ENCODE measurements at places on chromosomes 7 and 10.

GRCh38 chr10:48241332-48241731, 33.2 kb downstream of the FRMPD2 start:
- no peak for DNase-seq

GRCh38 chr10:64033711-64034110, 512.5 kb downstream of the REEP3 start:
- DNase-seq = no peak

DNA sequence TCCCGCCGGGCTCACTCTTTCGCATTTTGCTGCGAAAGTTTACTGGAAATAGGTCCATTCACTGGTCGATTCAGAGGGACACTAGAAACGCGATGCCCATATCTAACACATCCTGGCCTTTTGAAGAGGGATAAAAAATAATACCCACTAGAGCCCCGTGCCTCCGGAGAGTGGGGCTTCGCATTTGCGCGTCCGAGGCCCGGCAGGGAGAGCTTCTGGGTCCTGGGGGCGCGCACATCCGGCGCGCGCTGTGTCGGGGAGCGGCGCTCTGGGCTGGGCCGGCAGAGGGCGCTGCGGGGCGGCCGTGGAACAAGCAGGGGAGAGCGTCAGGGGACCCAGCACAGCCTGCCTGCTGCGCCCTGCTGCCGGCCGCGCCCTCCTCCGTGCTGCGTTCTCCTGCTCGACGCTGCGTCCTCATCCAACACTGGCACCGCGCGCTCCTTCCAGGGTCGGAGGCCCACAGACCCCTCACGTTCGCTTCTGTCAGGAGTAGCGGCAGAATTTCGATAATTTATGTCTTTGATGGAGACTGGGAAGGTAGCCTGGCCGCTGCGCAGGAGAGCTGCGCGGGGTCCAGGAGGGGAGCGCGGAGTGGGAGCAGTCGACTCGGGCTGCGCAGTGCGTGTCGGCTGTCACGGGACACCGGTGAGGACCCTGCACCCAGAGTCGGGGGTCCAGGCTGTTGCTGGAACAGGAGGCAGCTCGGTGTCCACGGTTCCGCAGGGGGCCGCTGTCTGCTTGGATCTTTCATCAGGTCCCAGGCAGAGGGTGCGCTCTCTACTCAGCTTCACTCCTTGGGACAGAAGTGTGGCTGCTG, 41.5 kb upstream of the ZNF32 start:
- DNase-seq = peak; percentile 70

DNA sequence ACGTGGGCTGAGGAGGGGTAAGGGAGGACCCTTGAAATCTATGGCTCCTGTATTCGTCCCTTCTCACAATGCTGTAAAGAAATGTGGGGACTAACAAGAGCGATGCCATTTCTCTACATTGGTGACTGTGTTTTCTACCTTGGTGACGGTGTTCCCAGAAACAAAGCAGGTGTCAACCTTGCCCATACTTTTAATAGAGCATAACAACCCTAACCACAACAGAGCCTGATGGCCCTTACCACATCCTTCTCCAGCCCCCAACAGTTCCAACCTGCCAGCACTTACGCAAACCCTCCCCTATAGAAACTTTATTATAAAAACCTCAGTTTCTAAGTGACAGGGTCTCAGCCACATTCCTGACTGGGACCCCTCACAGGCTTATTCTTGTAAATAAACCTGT, 28.2 kb upstream of the ADCYAP1R1 start:
- DNase-seq = no peak

DNA sequence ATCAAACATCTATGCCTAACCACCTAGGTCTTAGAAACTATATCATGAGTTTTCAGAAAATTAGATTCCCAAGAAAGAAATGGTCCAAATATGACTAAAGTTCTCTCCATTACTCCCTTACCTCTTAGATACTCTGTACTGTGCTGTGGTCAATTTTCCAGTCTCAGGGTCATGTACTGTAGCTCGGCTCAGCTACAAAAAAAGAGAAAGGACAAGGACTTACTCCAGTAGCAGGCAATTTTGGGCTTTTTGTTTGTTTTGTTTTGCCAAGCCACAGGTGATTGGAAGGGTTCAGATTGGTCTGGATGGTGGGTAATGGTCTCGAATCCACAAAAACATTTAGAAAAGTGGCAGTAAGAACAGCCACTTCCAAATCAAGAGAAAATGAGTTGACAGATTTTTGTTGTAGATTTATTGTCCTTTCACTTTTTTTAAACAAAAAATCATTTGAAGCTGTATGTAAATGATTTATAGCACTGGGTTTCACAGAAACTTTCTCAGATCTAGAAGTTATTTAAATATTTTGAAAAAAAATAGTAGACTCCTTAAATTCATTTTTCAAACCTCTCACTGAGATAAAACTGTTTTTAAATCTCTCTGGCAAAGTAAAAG, 52.8 kb downstream of the P4HA1 start:
- DNase-seq = no peak

- DNase-seq = no peak
These were observed 35.4 kb upstream of the TAX1BP1 start for GRCh38 chr7:27704422-27705199.

- DNase-seq = no peak
These were observed 272.8 kb downstream of the ELFN1 start for GRCh38 chr7:1942941-1943289.

- no peak for DNase-seq
These were observed 27.7 kb upstream of the TM9SF3 start for GRCh38 chr10:96614515-96614914.

- DNase-seq = no peak
These were observed 203.0 kb upstream of the MDFIC start for GRCh38 chr7:114718861-114719260.

DNA sequence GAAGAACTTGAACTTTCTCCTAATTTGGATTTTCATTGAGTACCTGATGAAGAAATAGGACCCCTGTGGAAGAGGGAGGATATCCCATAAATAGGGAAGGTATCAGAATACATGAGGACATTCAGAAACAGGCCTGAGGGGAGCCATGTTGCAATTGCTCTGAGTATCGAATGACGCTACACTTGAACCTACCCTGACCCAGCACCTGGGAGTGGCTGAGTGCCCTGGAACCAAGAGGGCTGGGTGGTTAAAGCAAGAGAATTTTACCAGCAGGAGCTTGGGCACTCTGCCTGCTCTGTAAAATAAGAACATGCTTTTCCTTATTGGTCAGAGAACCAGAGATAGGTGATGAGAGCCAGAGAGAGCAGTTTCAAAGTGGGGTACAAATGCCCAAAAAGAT, 7.2 kb downstream of the NEUROD6 start:
- no peak for DNase-seq

DNA sequence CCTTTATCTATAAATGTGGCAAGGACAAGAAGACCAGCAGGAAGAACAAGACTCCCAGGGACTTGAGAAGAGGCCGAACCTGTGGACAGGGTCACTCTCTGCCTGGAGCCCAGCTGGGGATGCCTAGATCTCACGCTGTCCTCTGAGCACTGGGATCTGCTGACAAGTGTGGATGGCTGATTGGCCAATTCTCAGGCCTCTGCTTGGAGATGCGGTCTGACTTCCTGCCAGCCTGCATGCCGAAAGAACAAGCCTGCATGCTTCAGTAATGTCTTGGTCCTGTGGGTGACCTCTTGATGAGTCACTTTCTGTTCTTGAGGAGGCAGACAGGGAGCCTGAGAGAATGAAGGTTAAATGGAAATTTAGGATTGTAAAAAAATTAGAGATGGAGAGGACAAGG, 84.7 kb downstream of the TMEM178B start:
- no peak for DNase-seq

GRCh38 chr7:69775231-69775771, 177.0 kb downstream of the AUTS2 start:
- no peak for DNase-seq

DNA sequence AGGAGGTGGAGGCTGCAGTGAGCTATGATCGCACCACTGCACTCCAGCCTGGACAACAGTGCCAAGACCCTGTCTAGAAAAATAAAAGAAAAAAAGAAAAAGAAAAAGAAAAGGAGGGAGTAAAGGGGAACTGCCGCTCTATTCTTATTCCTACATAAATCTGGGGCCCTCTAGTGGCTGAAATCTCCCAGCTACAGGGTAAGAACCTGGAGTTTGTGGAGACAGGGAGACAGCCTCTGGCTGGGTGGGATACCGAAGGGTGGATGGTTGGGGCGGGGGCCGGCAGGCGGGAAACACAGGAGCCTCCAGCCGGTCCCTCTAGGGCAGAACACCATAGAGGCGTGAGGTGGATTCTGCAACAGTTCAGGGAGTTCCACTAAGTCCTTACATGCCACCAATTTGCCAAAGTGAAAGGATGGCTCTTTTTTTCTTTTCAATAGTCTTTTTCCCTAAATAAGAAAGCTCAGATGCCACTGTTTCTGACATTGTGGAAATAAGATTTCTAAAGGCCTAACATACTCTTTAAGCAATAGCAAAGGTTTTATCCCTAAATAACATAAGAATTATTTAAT, 117.3 kb downstream of the SVIL start:
- no peak for DNase-seq

DNA sequence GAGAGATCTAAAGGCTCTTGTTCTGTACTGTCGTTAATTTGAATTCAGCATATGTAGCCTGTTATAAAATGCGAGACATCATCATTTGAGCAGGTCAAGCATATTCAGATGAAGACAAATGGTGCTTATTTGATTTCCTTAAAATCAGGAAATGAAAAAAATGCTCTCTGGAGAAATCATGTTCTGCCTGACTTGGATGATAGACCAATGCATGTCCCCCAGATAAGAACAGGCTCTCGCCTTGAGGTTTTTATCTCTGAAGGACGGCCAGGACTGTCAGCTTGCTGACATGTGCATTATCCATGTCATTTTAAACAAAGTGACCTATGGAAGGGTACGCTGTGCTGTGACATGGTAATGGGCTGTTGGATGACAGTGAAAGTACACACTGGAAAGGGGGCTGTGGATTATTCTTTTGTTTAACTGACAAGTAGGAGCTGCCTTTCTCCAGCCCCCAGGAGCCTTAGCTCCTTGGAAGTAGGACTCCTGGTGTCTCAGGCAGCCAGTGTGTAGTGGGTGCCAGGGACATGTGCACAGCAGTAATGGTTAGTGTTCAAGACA, 695.1 kb upstream of the GALNT17 start:
- DNase-seq = no peak

DNA sequence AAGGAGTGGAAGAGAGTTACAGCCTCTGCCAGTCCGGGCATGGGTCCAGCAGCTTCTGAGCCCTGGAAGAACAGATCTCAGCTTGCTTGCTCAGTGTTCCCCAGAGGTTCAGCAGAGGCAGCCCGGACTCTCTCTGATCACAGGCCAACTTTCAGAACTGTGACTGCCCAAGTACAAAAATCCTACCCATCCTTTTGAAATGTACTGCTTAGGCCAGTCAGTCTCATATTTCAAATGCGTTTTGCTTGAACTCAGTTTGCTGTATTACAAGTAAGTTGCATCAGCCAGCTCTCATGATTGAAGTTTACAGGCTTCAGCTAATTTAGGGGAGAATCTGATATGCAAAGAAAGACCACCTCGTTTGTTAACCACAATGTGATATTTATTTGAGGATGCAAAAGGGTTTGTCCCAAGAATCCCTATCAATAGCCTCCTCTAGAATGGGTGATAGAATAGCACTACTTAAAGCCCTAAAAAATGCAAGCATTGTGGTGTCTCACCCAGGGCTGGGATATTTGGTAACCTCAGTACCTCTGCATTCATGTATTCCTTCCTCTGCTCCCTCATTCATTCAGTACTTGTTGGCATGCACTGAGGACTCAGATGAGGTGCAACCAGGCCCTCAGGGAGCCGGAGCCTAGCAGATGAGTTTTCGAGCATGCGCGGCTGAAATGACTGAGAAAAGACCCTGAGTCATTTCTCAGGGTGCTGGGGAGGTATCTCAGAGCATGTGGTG, 7.0 kb downstream of the AIMP2 start:
- DNase-seq = no peak

GRCh38 chr10:55400075-55400849, 599.2 kb upstream of the PCDH15 start:
- DNase-seq = no peak

DNA sequence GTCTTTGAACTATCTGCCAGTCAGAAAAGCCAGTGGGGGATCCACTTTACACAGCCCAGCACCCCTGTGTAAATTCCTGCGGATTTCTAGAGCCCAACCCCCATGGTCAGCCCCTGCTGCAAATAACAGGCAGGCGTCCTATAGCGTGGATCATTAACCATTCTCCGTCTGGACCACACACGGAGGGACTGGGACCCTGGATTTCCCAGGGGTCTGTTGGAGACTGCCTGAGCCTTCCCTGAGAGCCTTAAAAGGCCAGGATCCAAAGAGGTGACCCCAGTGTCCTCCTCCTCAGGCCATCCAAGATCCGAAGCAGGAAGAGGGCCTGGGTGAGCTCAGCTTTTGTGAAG, 11.2 kb upstream of the GRID1 start:
- no peak for DNase-seq

DNA sequence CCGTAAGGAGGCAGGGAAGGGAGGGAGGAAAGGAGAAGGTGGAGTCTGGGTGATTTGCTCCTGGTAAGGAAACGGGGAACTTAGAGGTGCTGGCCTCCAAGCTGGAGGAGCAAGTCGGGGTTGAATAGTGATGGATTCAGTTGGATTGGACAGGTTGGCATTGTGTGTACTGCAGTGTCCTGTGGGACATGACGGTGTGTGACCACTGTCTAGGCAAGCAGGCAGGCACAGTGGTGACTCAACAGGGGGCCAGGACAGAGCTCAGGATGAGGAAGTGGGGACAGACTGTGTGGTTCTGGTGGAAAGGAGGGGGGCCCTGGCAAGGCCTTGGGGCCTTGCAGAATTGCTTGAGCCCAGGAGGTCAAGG, 48.8 kb downstream of the COL26A1 start:
- no peak for DNase-seq

DNA sequence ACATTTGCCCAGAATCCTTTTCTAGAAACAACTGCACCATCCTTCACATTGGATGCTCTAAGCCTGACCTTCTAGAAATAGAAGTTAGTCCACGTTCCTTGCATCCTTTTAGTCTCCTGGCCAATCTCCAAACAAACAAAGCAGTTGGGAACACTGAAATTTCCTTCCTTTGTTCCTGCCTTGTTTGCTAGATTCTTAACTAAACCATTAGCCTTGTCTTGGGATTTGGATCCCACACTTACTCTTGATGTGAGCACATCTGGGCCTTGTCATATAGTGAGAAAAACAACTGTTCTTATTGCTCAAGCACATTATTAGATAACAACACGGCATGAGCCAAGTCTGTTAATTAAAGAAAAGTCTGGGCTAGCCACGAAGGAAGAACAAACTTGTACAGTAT, 319.3 kb upstream of the GHITM start:
- no peak for DNase-seq

DNA sequence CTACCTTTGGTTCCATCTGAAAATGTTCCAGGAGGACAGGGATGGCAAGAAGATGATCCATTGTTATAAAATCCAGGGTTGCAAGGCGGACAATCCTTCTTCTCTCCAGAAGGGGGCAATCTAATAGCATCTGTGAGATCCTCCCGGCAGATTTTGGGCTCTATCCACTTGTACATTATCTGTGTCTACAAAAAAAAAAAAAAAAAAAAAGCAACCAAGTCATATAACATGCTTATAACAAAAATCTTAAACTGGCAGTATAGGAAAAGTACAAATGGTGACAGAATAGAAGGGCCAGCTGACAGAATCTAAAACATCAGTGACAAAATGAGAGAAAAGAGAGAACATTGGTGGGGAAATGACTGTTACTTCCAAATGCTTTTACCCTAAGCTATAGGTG, 132.7 kb downstream of the ELAPOR2 start:
- DNase-seq = no peak

GRCh38 chr10:34292194-34292565, 522.9 kb downstream of the PARD3 start:
- DNase-seq = no peak

Measured in activated T-helper 1 cell treated with Interleukin-2 at 50 U/mL for 16 hours (primary cell).